Stimulated activated CD8-positive, alpha-beta memory T cell treated with anti-CD3 and anti-CD28 coated beads, Interleukin-7, amount 100 ng/mL, for 1 hour (primary cell): ENCODE measurements at places on chromosomes 16 and 17.

DNA sequence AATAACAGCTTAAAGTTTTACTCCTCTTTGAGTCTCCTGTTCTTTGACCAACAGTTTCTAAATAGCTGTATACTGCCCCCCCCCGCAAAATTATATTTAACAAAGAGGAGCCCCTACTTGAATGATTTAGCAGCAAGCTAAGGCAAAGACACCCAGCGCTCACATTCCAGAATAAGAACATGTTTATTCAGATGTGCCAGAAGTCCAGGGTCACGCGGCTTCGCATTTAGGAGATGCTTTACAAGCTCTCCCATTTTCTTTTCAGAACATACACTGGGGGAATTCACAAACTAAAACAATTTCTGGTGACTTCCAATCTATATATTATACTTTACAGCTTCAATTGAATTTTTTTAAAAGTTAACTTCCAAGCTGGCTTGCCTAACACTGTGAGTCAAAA is 5.3 kb downstream of the PLD6 start:
- DNase-seq: no peak

DNA sequence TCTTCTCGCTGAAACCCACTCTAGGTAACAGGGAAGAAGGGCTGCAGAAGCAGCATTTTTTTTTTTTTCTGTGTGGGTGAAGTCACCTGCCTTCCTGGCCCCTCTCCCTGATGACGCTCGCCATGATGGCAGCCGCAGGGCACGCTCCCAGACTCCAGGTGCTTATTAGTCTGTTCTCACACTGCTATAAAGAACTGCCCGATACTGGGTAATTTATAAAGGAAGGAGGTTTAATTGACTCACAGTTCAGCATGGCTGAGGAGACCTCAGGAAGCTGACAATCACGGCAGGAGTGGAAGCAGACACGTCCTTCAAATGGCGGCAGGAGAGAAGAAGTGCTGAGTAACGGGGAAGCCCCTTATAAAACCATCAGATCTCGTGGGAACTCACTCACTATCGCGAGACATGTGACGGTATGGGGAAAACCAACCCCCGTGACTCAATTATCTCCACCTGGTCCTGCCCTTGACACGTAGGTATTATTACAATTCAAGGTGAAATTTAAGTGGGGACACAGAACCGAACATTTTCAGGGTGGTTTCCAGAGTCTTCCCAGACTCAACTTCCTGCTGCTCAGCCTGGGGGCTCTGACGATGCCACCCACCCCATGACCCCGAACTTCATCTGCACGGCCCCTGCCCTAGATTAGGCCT is 34.9 kb upstream of the NLRP1 start:
- DNase-seq: no peak

DNA sequence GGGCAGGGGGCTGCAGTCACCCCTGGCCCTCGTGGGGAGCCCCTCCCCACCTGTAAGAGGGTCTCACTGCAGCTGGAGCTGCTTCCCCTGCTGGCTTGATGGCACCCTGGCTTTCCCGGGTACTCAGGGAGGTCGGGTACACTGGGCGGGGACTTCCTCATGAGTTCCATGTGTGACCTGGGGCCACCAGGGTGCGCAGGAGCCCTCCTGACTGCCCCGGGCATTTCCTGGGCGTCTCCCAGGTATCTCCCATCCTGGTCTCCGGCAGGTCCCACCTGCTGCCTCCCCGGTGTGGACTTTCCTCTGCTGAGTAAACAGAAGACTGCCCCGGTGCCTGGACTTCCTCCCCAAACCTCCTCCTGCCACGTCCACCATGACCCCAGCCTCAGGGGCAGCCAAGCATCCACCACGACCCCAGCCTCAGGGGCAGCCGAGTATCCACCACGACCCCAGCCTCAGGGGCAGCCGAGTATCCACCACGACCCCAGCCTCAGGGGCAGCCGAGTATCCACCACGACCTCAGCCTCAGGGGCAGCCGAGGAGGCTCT is 40.9 kb downstream of the CBFA2T3 start:
- DNase-seq: no peak

DNA sequence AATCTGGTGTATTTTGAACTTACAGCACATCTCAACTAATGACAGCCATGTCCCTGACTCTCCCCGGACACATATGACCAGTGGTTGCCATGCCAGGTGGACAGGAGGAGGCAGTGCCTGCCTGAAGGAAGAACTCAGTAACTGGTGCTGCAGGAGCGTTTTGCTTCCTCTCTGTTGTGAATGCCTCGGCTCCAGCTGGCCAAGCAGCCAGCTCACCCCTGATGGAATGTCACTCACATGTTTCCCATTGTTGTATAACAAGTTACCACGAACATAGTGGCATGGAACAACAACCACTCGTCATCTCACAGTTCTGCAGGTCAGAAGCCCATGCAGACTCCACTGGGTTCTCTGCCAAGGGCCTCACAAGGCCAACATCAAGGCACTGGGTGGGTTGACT is 20.1 kb upstream of the IRF8 start:
- no peak for DNase-seq

GRCh38 chr17:34434052-34434451 is 71.0 kb upstream of the CCL1 start:
- no peak for DNase-seq

DNA sequence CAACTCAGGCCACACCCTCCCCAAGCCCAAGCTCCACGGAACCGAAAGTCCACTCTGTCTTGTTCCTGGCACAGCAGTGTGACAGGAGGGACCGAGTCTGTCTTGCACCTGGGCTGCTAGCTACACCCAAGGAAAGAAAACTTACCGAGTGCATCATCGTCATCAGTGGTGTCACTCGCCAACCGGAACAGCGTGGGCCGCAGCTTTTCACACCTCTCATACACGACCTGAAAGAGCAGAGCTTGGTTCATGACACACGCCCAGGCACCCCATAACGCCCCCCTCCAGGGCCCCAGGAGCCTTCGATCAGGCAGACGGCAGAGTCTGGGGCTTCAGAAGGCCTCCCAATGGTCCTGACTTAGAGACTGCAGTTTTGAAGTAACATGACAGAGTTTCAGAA is 27.5 kb downstream of the GGA2 start:
- DNase-seq: peak; percentile 20

GRCh38 chr17:34892461-34893249 is 68.6 kb downstream of the CCT6B start:
- no peak for DNase-seq

DNA sequence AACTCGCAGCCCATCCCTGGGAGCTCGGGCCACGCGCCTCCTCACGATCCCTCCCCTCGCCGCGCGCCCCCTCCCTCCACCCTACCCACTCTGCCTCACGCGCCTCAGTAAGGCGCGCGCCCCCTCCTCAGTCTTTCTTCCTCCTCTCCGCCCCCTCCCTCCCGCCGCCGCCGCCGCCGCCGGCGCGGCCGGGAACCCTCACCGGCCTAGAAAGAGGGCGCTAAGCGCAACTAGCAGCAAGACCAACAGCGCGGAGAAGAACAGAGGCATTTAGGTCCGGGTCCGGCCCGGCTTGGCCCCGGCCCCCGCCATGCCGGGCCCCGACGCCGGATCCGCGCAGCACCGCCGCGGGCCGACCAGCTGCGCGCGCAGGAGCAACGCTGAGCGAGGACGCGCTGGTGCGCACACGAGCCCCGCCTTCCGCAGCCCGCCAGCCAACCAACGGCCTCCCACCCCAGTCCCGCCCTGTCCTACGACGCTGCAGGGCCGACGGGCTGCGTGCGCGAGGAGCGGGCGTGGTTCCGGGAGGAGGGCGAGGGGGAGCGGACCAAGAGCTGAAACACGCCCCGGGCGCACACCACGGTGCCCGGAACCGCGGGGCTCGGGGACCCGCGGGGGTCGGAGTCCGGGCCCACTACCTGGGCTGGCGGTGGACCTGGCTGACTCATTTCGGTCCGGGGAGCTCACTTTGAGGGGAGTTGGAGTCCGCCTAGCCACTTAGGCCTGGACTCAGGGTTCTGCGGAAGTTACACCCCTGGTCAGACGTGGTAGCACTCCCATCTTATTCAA is at the start of gene BLTP2:
Gene BLTP2 (minus strand): TSS at position 372 of the 789 bp plus-strand sequence. CDS start 102 bp downstream, at position 270.
- DNase-seq: peak; percentile 84

DNA sequence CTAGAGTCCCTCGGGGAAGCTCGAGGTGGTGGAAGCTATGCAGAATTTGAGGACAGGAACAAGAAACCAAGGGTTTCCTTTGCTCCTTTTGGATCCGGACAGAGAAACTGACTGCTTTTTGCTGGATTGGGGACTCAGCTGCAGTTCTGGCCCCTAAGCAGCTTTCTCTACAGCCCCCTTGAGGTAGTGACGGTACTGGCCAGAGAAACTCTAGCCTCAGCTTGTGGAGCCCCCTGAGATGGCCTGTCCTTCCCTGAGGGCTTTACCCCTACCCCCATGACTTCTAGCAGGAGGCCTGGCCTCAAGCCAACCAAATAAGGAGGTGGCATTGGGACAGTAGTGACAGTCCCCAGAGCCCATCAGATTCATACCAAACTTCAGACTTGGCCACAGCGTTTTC is 118.1 kb downstream of the IRX5 start:
- DNase-seq: no peak

GRCh38 chr17:51035431-51035830 is 85.2 kb downstream of the SPAG9 start:
- no peak for DNase-seq

DNA sequence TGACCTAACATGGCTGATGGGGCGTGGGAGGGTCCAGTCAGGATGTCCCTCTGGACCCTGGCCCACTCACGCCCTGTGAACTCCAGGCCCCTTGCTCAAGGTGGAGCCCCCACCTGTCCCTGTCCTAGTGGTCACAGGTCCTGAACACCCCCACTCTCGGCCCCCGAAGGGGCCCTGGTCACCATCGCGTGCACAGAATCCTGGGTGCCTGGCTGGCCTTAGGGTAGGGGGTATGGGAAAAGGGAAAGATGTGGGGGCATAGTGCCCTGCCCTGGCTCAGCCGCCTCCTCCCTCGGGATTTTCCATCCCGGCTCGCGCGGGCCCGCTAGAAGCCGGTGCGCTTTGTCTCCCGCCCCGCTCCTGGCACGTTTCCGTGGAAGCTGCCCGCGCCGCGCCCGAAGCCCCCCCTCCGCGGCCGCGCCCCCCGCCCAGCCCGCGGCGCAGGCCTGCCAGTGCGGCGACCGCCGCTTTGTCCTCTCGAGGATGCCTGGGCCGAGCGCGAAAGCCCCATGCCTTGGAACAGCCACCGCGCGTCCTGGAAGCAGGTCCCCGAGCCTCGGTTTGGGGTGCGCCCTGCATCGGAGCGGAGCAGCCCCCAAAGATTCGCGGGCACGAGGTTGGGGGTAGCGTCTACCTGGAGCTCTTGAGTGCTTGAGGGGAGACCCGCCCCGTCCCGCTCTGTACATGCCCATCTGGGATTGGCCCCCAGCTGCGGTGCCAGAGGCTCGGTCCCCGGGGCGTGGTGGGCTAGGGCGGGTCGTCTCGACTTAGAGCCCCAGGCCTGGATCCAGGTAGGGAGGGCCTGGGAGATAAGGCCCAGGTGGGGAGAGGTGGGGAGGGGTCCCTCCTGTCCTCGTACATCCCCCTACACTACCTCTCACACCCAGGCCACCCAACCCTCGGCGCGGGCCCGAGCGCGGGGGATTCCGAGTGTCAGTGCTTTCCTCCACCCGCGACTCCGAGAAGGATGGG is 1.3 kb downstream of the SMPD3 start:
- no peak for DNase-seq

DNA sequence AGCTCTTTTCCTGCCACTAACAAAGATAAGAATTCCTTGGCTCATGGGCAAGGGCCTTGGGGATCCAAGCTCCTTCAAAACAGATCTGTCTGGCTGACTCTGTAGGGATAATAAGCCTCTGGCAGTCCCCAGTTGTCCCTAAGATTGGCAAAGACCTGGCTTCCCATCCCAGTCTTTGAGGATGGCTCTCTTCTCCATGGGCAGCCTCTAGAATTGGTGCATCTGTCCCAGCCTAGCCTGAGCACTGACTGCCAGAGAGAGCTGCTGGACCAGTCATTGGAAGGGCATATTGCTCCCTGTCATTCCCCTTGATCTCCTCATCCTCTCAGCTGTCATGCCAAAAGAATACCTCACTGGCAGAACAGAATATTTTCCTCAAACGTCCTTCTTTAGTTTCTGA is 13.2 kb upstream of the CUEDC1 start:
- no peak for DNase-seq

DNA sequence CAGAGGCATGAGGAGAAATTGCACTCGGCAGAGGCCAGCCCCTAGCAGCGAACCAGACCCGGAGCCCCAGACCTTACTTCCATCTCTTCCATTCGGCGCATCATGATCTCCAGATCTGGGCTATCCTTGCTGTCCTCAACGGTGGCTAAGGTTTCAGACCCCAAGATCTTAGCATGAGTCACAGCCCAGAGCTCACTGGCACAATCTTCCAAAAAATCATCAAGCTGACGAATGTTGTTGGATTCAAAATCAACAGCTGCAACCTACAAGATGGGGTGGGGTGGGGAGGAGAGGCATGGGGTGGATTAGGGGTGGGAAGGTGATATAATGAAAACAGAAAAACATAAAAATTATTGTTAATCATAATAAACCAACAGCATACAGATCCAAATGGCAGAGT is 39.7 kb upstream of the PITPNM3 start:
- DNase-seq: no peak

DNA sequence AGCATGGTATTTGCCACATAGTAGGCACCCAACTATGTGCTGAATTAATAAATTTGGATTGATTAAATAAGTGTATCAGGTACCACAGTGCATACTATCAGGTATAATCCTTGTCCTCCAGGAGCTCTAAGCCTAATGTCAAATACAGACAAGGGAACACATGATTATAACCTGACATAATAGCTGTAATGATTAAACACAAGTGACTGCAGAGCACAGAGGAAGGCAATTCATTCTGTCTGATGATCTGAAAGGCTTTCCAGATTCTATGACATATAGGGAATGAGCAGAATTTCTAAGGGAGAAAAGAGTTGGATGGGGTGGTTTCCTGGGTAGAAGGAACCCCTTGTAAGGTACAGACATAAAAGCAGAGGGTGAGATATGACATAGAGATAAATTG is 273.5 kb downstream of the KIF2B start:
- no peak for DNase-seq

- no peak for DNase-seq
These were observed 3.3 kb downstream of the USP43 start for GRCh38 chr17:9648521-9649110.

DNA sequence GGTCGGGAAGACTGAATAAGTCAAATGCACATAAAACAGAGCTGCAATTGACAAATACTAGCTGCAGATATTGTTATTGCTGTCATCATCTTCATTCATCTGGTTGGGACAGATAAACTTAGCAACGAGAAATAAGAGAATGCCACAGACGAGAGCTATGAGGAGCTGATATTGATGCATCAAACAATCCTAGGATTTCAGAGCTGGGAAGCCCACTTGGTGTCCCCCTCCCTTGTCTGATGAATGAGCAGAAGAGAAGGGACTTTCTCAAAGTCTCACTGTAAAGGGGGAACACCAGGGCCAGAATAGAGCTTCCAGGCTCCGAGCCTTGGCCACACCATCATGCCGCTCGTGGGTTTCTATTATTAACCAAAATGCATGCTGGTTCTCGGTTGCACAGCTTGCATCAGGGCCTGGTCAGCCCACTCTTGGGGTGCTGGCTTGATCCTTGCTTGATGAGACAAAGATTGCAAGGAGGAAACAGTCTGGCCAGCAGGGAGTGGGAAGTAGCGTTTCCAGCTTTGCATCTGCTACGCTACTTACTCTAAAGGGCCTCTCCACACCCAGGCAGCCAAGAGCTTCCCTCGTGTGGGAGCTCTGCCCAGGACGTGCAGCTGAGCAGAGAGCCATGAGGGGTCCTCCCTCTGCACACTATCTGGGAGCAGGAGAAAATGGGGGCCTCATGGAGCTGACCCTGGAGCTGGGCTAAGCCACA is 28.4 kb upstream of the EMP2 start:
- no peak for DNase-seq
